Activated CD8-positive, alpha-beta memory T cell treated with anti-CD3 and anti-CD28 coated beads for 1 hour (primary cell): ENCODE measurements at places on chromosomes 2 and 18.

GRCh38 chr2:196173505-196173904, 2.1 kb upstream of the STK17B start:
- no peak for DNase-seq

- no peak for DNase-seq
Measured at GRCh38 chr2:168633895-168634294, 168.5 kb upstream of the NOSTRIN start.

GRCh38 chr18:35525795-35526494, 28.2 kb upstream of the INO80C start:
- DNase-seq = no peak

DNA sequence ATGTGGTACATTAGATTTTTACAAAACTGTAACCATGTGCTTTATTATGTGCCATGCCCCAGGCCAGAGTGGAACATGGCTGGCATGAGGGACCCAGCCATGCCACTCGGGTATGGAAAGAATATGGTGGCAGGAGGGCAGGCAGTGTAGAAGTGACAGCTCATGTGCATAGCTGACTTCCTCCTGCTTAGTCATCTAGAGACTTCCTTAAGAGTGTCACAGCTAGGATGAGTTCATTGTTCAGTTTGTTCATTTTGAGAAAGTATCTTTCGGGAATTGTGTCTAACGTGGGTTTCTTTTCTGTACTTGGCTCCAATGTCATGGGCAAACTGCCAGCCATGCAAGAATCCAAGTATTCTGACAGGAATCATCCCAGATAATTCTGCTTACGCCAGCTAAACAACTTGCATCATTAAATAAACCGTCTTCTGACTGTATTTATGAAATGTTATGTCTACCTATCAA, 94.3 kb upstream of the ITGB6 start:
- no peak for DNase-seq

GRCh38 chr2:174124181-174124580, 124.2 kb downstream of the OLA1 start:
- no peak for DNase-seq

DNA sequence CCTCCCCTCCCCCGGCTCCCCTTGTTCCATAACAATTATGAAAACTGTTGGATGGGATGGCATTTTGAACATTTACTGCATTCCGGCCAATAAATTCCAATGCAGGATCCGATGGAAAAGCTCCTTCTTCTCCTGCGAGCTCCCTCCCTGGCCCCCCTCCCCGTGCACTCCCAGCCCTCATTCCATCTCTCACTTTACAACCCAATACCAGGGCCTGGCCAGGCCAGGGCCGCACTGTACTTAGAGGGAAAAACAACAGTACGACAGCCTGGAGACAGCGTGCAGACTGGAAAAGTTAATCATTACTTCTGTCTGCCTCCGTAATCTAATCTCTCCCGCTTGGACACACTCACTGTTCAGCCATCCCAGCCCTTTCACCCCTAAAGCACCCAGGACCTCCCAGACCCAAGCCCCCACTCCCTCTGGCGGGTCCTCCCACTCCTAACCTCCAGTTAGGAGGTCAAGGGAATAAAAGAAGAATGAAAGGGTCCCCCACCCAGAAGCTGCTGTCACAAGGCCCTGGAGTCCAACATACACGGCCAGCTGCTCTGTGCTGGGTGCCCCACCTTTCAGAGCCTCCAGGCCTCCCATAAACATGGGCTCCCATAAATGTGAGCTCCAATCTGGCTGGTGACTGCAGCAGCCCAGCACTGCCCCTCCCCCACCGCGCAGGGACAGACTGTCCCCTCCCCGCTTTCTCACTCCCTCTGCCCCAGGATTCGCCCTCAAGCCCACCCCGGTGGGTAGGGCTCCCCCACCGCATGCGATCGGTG, 20.6 kb downstream of the SMAD7 start:
- DNase-seq = no peak

- no peak for DNase-seq
Measured at GRCh38 chr18:75455249-75456198, 28.0 kb upstream of the SMIM21 start.

GRCh38 chr2:22824618-22825017, 560.4 kb upstream of the KLHL29 start:
- DNase-seq = no peak

DNA sequence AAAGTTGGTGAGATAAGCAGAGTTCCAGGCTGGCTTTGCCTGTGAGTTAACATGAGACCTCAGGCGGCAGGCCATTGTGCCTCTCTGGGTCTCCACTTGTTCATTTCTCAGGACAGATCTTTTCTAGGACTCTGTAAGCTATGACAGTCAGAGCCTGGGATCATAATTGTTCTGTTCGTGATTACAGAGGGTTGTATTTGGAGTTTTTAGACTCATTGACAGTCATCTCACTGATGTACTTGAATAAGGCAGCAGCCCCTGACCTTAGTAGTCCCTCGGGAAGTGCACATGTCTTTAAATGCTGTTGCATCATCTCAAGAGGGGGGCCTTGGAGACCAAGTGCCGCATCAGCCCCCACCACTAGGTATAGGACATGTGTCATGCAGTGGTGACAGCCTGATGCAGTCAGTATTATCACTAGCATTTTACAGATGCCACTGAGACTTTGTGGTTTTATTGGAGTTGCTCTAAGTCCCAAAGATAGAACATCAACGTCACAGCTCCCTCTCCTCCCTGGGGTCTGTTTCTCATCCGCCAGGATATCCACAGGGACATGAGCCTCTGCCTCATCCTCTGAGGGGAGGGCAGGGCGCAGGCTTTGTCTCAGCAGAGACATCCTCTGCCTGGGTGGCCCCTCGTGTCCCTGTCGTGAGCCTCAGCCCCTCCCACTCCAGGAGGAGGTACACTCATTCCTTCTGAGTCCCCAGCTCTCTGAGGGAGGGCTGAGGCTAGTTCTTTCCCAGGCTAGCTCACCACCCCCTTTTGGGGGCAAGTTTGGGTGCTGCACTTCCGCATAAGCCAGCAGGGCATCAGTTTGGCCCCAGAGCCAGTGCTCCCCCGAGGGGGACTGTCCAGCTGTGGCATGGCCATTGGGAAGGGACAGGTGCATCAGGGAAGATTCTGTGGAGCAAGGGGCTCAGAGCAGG, 14.1 kb downstream of the GLI2 start:
- no peak for DNase-seq

DNA sequence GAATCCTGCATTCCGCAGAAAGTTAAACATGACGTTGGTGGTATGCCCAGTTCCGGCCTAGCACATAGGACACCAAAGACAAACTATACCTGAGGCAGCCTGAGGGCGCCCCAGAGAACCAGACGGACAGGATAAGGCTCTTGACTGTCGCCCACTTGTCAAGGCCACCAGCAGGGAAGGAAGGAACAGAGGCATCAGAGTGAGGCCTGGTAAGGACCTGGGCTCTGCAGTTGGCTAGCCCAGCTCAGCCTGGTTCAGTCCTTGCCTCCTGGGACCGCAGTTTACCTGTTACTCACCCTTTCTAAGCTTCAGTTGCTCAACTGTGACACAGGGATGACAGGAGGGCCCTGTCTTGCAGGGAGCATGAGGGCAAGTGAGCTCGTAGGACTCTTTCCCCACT, 82.1 kb downstream of the ACTR2 start:
- no peak for DNase-seq

DNA sequence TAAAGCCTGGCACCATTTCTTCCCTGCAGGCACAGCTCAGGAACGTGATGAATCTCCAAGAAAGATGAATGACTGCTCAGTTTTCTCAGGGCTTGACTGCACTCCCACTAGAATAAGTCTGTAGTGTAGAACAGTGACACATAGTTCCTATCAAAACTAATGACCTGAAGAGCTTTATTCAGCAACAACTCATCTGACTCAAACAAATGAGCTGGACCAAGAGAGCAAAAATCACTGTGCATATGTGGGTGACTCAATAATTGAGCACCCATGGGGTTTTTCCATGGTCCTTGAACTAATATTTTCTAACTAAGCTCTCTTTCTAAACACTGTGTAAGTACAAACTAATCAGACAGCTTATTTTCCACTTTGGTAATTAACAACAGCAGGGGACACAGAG, 61.1 kb upstream of the XDH start:
- DNase-seq = no peak
